ENCODE measurements at places on chromosomes 5 and 9.

GRCh38 chr9:71121275-71122021 is at the start of gene TRPM3:
TRPM3 (minus strand) TSS chr9:71121621; CDS start chr9:71121354, 267 bp downstream.
- no peak for DNase-seq

DNA sequence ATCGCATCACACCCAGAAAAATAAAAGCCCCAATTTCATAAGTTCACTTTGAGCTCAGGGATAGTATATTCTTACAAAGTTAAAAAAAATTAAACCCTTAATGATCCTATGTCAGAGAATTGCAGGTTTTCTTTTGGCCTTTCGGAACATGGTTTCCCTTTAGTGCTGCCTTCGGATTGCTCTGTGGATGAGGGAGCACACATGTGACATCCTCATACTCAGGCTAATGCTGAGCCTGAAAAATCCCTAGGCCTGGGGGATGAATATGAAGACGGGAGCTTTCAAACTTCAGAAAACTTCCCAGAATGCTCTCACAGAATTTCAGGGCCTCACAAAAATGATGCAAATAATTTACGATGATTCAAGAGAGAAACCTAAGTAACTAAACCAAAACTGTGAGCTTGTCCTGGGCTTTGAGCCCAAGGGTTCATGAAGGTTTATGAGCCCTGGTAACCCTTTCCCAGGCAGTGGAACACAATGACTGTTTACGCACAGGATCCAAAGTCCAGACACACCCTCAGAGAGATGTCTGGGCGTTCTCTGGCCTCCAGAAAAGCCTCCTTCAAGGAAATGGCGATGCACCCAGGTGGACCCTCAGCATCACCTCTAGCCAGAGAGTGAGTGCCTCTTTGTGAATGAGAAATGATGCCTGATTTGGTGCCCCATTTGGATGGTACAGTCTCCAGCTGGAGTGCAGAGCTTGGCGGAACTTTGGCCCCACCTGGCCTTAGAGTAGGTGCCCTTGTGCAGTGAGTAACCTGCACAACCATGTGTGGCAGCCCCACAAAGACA is 145.4 kb downstream of the ENTREP1 start:
- no peak for DNase-seq

DNA sequence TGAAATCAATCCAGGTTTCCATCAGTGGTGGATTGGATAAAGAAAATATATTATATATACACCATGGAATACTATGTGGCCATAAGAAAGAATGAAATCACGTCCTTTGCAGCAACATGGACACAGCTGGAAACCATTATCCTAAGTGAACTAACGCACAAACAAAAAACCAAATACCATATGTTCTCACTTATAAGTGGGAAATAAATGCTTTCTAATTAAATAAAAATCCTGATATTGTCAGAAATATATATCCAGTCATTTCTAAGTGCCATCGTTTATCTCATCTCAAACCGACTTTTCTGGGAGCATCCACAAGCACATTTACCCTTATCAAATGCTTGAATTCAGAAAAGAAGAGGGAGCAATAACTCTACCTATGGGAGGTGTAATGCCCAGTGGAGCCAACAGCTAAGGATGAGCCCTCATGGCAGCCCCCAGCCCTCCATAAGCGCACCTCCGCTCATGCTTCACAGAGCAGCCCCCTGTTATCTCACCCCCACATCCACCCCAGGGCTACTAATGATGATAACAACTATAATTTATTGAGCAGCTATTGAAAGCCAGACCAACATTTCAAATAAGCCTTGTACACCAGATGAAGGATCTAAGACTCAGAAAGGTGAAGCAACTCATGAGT is 101.7 kb upstream of the SPOCK1 start:
- no peak for DNase-seq

- DNase-seq = no peak
Measured at GRCh38 chr9:6356904-6357303, 28.7 kb downstream of the TPD52L3 start.

GRCh38 chr9:69822116-69822750 is 1.6 kb downstream of the CFAP95 start:
- no peak for DNase-seq

- no peak for DNase-seq
Measured at GRCh38 chr5:130727830-130728229, 437.2 kb downstream of the HINT1 start.

DNA sequence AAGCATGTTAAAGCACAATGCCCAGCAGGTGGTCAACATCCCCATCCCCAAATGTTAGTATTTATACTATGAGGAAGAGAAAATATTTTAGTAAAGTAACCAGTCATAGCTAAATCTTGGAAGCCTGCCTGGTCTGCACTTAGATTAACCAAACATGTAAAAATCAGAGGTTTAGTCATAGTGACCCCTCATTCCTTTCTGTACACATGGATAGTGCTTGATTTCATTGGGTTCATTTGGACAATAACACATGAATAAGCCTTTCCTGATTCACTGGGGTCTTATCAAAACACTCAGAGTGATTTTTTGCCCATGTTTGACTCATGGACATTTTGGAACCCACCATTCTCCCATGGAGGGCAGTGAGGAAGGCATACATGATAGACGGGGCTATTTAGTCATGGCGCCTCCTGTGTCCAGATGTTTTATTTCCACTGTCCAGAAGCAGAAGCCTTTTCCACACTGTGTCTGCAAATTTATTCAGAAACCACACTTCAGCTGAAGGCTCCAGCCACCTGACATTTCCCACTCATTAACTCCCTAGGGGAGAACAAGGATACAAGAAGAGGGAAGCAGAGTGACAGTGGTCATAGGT is 32.5 kb downstream of the OR1J1 start:
- no peak for DNase-seq

GRCh38 chr5:160628619-160628968 is 206.9 kb downstream of the PTTG1 start:
- DNase-seq = no peak

DNA sequence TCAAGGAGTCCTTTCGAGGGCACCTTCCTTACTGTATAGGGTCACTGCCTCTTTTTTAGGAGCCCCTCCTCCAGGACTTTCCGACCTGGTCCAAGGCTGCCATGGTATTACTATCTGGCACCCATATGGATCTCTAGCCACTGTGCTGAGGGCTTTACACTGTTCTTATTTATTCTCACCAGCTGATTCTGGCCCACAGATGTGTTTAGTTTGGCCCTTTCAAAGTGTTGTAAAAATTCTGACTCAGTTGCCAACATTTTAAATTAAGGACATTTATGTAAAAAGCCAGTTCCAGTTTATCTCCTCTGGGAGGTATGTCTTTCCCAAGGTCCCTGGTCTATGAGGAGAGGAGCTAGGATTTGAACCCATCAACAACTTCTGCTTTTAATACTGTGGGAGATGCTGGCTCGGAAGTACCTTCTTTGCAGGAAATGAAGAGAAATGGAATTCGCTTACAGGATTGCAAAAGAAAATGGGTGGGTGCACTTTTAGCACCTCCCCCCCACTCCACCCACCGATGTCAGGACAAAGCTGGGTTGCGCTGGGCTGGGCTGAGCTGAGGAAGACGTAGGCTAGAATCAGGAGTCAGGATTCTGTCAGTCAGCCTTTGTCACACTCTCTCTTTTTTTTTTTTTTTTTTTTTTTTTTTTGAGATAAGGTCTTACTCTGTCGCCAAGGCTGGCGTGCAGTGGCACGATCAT is 7.8 kb downstream of the JADE2 start:
- no peak for DNase-seq

DNA sequence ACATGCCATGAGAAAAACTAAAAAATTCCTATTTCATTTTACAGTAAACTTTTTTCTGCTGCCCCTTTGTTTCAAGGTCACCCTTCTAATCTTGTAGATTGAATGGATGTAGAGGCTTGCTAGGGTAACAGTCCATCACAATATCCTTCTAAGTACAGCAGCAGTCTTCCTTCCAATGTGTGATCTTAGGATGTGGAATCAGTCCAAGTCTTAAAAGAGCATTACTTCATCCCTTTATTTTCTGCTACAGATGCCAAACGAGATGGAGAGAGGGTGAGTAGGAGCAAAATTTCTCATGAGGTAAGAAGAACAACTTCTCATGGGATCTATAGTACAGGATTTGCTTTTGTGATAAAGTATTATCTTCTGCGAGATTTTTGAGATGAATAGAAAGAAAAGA is 704 bp upstream of the IL33 start:
- no peak for DNase-seq

- DNase-seq = no peak
Measured at GRCh38 chr5:42828671-42829070, 17.0 kb upstream of the SELENOP start.

DNA sequence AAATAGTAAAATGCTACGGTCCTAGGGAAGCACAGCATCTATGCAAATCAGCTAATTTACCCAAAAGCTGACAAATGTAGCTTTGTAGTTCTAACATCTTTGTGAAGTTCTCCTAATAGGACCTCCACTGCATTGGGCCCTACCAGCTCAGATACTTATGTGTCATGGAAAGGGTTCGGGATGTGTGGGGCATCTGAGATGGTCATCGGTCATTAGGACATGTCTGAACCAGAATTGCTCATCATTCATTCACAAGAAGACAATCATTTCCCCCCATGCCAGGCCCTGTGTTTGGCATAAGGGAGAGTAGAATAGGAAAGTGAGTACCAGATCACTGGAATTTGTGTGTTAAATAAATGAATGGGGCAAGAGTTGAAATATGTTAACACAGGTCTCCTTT is 35.7 kb downstream of the PWWP2A start:
- DNase-seq = no peak

- DNase-seq = no peak
Measured at GRCh38 chr9:91698266-91698665, 251.8 kb downstream of the ROR2 start.

DNA sequence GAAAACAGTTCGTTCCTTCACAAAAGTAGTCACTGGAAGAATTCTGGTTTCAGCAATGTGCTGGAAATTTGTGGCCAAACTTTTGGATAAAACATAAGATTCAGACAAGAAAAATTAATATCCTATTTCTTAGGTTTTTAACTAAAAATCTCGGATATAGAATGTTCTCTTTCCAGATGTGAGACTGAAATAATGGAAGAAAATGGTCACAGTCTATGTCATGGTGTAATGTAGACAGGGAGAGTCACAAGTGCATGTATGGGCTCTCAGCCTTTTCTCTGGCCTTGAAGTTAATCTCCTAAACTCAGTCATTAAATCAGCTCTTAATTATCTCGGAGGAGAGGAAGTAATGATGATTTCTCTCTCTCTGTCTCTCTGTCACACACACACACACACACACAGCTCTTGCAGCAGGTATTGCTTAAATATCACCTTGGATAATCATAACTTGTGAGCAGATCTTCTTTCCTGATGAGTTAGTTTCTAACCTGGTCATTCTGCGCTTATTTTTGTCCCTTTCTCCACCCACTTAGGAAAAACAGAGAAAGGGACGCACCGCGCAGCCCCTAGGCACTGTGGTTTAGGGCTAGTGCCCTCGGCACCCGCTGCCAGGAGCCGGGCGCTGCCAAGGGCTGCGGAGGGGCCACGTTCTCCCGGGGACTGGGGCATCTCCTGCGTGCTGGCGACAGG is 672 bp upstream of the ITGA2 start:
- no peak for DNase-seq
